Upper lobe of right lung (tissue), 1 donor: ENCODE measurements at places on chromosomes 2 and 18.

- no peak for DNase-seq
- H3K27ac ChIP-seq: no peak overlapping the region
- no peaks in the 10 kb centered on the region for H3K4me1 ChIP-seq
- H3K36me3 ChIP-seq: no peaks in the 10 kb centered on the region
- H3K27me3 ChIP-seq: no peaks in the 10 kb centered on the region
- no peak overlapping the region for H3K4me3 ChIP-seq
Observed at GRCh38 chr2:219661955-219662395, 34.5 kb downstream of the SLC4A3 start.

DNA sequence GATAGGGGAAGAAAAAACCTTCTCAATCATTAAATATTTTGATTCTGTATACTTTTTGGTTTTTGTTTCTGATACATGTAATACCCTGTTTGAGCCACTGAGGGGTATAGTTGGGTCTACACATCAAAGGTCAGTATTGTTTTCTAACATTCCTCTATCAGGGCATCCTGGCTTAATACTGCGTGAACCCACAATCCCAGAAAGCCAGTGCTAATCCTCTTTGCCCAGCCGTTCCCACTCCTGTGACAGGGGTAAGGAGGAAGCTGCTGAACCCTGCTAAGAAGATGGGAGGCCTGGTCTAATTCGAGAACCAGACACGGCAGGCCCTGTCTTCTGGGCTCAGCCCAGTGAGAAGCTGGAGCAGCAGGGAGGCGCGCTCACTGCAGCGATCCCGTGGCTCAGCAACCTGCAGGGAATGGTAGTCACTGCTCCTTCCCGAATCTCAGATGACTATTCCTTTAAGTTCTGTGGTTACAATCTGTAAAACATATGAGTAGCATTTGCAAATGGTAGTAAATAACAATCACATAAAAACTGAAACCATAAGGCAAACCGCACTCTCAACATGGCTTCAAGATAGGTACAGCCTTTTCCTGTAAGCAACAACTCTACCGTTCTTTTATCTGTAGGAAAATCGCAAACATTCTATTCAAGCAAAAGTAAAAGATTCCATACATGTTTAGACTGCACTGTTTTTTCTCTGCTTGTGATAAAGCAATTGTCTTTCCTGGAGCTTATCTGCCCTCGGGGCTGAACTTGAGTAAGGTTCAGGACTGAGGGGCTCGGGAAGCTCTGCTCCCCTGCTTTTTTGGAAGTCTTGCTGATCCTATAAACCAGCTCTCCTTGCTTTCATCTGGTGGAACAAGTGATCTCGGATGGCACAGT, 87.0 kb downstream of the EPB41L3 start:
- H3K36me3 ChIP-seq: no peaks in the 10 kb centered on the region
- H3K27me3 ChIP-seq: no peaks in the 10 kb centered on the region
- no peaks in the 10 kb centered on the region for H3K4me1 ChIP-seq
- H3K4me3 ChIP-seq: no peak overlapping the region

DNA sequence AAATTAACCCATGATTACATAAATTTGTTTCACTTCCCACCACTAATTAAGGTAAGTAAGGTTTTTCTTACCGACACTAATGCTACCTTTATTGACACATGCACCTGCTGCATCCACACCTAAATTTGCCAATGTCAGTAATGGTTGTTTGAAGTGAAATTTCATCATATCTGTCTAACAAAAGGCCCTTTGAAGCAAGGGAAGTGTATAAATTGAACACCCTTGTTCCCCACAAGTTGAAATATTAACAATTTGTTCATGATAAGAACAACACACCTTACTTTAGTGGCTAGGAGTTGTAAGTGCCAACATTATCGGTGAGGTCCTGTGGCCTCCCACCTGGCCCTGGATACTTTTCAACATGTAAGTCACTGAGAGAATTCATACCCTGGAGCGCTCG, 116.3 kb upstream of the CDCA7 start:
- no peak for DNase-seq
- no peaks in the 10 kb centered on the region for H3K27me3 ChIP-seq
- H3K27ac ChIP-seq: no peak overlapping the region
- peaks cover 3% of the 10 kb centered on the region for H3K36me3 ChIP-seq

DNA sequence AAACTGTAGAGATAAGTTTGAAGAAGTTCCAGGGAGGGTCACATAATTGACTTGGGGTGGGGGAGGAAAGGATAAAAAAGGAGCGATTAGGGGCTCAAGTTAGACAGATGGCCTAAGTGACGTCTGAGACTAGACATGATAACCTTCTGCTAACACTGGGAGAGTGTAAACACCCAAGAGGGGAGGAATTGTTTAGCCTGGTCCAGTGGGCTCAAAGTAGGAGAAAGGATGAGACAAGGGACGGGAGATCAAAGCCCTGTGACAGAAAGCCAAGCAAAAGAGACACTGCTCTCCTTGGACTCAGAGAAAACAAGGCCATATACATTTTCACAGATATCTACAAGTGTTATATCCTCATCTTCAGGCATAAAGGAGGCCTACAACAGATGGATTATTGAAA, 45.5 kb upstream of the IHH start:
- DNase-seq: no peak
- H3K4me3 ChIP-seq: no peak overlapping the region
- H3K27ac ChIP-seq: no peak overlapping the region
- no peaks in the 10 kb centered on the region for H3K27me3 ChIP-seq
- no peaks in the 10 kb centered on the region for H3K36me3 ChIP-seq
- H3K4me1 ChIP-seq: peaks cover 22% of the 10 kb centered on the region

DNA sequence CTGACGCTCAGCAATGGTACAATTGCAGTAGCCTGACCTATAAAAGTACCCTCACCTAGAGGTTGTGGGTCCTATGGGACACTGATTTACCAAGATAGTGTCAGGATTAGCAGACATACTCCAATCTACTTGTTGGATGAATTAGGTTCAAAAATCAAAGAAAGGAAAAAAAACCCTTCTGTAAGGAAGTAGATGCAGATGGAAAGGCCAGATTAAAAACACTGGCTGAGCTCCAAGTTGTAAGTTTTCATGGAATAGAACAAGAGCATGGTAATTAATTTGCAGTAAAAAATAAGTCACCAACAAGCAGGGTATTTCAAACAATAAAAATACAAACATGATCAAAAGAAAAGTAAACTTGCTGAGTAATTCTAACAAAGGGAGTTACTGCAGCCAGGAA, 26.4 kb downstream of the IDH1 start:
- no peak overlapping the region for H3K4me3 ChIP-seq
- DNase-seq: no peak
- H3K4me1 ChIP-seq: no peaks in the 10 kb centered on the region

- H3K4me1 ChIP-seq: no peaks in the 10 kb centered on the region
- DNase-seq: no peak
- no peaks in the 10 kb centered on the region for H3K27me3 ChIP-seq
- H3K36me3 ChIP-seq: no peaks in the 10 kb centered on the region
- no peak overlapping the region for H3K4me3 ChIP-seq
Observed at GRCh38 chr2:105538840-105539239, 140.0 kb upstream of the FHL2 start.

DNA sequence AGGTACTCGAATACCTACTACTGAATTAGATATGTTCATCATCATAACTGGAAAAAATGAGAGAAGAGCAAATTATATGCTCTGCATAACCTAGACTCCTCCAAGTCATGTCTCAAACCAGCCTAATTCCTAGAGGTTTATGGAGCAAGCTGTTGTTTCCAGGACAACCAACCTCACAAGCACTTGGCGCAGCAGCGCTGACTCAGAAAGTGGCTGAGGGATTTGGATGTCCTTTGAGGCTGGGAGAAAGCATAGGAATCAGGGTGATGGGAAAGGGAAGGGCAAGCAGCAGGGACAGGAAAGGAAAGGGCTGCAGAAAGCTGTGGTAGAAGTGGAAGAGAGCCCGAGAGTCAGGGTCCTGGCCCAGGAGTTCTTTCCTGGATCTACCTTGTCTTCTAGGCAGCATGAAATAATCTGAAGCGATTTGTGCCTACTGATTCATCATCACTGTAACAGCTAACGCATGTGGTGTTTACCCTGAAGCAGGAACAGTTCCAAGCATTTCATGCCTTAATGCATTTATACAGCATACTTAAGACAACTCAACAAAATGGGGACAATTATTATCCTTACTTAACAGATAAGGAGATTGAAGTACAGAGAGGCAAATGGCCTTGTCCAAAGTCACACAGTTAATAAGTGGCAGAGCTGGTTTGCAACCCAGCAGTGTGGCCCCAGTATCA, 3.7 kb downstream of the PLEK start:
- no peak for DNase-seq
- no peaks in the 10 kb centered on the region for H3K36me3 ChIP-seq
- H3K4me1 ChIP-seq: peaks cover 13% of the 10 kb centered on the region
- H3K4me3 ChIP-seq: no peak overlapping the region
- H3K27me3 ChIP-seq: no peaks in the 10 kb centered on the region

GRCh38 chr18:21575656-21576055, 24.8 kb downstream of the ESCO1 start:
- no peak overlapping the region for H3K27ac ChIP-seq
- no peak overlapping the region for H3K4me3 ChIP-seq
- no peaks in the 10 kb centered on the region for H3K27me3 ChIP-seq
- peaks cover 62% of the 10 kb centered on the region for H3K36me3 ChIP-seq
- H3K4me1 ChIP-seq: no peaks in the 10 kb centered on the region

GRCh38 chr18:35972197-35973000, at the start of gene RMP24:
RMP24 (plus strand) TSS chr18:35972679.
- peaks cover 35% of the 10 kb centered on the region for H3K36me3 ChIP-seq
- H3K27ac ChIP-seq: peak within 1 kb of the TSS; percentile 94
- H3K4me1 ChIP-seq: peaks cover 20% of the 10 kb centered on the region
- DNase-seq: peak; percentile 97
- no peaks in the 10 kb centered on the region for H3K27me3 ChIP-seq

DNA sequence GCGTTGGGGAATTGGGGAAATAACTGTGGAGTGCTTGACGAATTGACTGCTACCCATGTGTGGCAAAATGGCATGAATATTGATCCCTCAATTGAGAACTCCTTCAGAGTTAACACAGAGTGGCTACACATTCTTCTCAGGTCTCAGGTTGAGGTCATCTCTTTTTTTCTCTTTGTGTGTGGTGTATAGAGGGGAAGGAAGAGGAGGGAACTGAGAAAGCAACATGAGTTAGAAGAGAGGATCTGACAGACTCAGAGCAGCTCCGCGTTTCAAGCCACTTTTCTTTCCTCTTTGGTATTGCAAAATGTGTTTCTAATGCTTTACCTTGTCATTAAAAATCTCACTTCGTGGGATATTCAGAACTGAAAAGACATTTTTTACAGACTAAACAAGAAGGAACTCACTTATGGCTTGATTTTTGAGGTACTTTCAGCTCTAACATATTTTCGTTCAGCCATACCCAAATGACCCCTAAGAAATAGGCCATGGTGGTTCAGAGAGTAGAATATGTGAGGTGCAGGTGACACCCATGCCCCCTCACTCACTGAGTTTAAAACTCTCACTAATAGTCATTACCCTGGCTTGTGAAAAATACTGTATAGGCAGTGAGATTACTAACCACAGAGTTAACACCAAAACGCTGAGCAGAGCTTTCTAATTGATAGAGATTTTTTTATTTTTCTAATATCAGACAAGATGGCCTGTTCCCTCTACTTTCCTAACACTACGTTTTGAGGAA, 22.5 kb downstream of the STAT4 start:
- no peaks in the 10 kb centered on the region for H3K4me1 ChIP-seq
- H3K27me3 ChIP-seq: no peaks in the 10 kb centered on the region
- H3K27ac ChIP-seq: no peak overlapping the region
- DNase-seq: no peak
- no peaks in the 10 kb centered on the region for H3K36me3 ChIP-seq
- no peak overlapping the region for H3K4me3 ChIP-seq

DNA sequence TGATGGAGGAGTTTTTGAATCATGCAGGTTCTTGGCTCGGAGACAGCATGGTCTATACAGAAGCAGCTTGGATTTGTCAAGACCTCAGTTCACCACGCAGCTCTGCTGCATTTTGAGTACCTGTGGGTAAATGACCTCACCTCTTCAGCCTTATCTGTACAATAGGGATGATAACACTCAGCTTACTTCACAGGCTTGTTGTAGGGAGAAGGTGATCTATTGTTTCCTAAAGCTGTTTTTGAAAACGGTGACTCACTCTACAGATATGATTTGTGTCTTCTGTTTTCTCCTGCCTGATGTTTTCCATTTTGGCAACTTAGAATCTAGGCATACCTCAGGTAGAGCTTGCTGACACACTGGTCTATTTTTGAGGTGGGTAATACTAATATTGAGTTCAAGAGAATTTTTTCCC, 80.3 kb downstream of the FMNL2 start:
- no peaks in the 10 kb centered on the region for H3K36me3 ChIP-seq
- DNase-seq: no peak
- H3K27me3 ChIP-seq: no peaks in the 10 kb centered on the region
- no peak overlapping the region for H3K27ac ChIP-seq
- H3K4me1 ChIP-seq: peaks cover 21% of the 10 kb centered on the region

DNA sequence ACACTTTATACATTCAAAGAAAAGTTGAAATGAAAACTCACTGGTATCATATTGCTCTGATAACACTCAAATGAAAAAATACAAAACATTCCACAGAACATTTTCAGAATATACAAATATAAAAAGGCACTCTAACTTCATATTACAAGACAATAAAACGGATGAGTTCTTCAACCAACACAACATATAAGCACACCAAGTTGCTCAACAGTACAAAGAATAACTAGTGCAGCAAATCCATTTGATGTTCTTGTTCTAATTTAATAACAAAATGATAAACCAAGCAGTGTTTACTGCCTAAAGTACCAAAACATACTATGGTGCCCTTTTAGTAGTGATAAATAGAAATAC, 60.8 kb upstream of the PGAP1 start:
- H3K27ac ChIP-seq: peak overlapping the region; percentile 47
- H3K4me1 ChIP-seq: peaks cover 14% of the 10 kb centered on the region
- H3K27me3 ChIP-seq: no peaks in the 10 kb centered on the region
- DNase-seq: no peak
- peaks cover 7% of the 10 kb centered on the region for H3K36me3 ChIP-seq

DNA sequence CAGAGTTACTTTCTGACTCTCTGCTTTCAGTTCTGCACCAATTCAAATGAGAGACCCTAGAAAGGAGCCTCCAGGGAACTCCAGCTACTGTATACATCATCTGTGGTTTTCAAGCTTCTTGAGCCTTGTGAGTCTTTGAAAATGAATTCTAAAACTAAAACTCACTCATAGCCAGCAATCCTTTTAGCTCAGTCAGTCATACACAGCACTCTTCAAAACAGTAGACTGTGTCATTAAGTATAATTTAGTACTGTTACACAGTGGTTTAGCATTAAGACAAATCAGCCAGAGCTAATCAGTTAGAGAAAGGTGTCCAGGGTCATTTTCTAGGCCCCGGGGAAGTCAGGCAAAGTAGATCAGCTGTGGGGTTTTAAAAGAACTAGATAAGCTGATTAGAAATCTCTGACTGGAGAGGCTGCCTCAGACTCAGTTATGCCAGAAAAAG, 322.1 kb upstream of the THUMPD2 start:
- no peaks in the 10 kb centered on the region for H3K36me3 ChIP-seq
- no peak for DNase-seq
- no peaks in the 10 kb centered on the region for H3K27me3 ChIP-seq
- H3K4me1 ChIP-seq: no peaks in the 10 kb centered on the region
- no peak overlapping the region for H3K27ac ChIP-seq

- H3K4me3 ChIP-seq: no peak overlapping the region
- no peak for DNase-seq
- H3K36me3 ChIP-seq: no peaks in the 10 kb centered on the region
- H3K27me3 ChIP-seq: no peaks in the 10 kb centered on the region
- H3K27ac ChIP-seq: no peak overlapping the region
Observed at GRCh38 chr2:31070339-31071125, 67.7 kb downstream of the GALNT14 start.
